ENCODE measurements at places on chromosomes 11 and 22.

DNA sequence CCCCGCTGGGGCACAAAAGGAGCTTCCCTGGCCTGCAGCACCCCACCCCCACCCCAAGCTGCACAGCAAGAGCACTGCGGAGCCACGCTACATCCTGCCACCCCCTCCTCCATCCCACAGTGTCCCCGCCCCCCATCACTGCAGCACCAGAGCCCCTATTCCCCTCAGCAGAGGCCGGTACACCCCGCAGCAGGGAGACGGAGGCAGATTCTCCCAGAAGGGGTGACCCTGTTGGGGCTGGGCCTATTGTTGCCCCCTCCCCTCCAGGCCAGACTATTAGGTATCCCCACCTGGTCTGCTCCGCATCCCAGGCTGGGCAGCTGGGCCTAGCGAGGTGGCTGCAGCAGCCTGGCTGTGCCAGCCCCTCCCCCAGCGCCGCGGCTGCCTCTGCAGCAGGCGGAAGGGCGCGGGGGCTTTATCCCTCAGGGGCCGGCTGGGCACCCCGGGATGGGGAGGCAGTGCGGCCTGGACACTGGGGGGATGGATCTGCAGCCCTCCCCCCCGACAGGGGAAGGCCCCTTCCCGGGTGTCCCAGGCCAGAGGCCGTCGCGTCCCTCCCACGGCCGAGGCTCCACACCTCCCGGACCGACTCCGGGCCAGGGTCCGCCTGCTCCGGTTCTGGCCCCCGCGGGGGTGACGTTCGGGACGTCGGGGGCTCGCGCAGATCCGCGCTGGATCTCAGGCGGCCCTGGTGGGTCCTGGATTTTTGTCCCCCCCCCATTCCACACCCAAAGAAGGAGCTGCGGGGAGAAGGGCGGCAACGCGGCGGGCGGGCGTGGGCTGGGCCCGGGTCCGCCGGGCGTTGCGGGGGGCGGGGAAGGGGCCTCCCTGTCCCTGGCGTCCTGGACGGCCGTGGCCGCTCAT lies 943 bp downstream of the DUSP8 start:
- DNase-seq, result no peak

DNA sequence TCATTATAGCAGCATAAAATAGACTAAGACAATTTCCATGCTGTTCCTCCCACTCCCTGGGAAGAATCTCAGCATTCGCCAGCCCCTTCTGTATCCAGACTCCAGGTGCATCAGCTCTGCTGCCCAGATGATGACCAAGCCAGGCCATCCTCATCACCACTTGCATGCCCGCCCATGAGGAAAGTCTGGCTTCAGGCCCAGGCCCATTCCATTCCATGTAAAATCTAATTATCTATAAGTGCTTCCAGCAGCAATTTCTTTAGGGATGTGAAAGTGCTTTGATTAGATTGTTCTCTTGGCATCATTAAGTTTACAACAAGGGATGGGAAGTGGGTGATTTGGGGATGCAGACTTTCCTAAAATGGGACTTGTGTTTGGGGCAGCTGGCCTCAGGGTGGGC lies 100.3 kb downstream of the INSC start:
- DNase-seq, result no peak

- DNase-seq, result no peak
Observed at GRCh38 chr11:44024977-44025376, 22.8 kb upstream of the ACCSL start.

DNA sequence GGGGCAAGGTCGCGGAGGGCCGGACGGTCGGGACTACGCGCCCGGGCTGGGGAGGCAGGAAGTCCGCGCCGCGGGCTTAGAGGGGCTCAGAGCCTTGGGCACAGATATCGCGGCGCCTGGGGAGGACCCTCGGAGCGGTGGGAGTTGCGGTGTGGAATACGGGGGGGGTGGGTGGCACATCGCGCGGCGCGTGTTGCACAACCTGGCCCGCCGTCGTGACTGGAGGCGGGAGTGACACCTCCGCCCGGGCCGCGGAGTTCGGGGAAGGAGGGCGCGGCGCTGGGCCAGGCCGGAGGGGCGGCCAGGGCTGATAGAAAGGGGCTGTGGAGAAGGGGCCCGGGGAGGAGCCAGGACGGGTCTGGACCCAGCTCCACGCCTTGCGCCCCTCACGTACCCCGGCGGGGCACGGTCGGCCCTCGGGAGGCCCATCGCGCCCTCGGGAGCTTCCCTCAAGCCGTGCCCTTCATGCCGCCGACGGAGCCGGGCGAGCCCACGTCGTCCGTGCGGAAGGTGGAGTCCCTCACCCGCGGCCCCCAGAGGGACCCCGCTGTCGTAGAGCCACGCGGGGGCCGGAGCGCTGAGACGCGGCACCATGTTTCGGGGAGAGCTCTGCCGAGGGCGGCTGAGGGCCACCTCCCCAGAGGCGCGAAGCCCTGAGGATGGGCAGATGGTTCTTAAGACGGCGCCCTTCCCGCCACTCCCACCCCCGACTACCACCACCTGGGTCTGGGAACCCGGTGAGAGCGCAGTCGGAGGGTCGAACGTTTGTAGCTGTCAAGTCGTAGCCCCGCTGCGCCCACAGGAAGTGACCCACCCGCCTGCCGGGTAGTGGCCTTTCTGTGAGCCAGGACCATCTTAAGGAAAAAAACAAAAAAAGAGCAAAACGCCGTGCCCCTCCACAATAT lies 729 bp downstream of the IL17RA start:
- no peak for DNase-seq

DNA sequence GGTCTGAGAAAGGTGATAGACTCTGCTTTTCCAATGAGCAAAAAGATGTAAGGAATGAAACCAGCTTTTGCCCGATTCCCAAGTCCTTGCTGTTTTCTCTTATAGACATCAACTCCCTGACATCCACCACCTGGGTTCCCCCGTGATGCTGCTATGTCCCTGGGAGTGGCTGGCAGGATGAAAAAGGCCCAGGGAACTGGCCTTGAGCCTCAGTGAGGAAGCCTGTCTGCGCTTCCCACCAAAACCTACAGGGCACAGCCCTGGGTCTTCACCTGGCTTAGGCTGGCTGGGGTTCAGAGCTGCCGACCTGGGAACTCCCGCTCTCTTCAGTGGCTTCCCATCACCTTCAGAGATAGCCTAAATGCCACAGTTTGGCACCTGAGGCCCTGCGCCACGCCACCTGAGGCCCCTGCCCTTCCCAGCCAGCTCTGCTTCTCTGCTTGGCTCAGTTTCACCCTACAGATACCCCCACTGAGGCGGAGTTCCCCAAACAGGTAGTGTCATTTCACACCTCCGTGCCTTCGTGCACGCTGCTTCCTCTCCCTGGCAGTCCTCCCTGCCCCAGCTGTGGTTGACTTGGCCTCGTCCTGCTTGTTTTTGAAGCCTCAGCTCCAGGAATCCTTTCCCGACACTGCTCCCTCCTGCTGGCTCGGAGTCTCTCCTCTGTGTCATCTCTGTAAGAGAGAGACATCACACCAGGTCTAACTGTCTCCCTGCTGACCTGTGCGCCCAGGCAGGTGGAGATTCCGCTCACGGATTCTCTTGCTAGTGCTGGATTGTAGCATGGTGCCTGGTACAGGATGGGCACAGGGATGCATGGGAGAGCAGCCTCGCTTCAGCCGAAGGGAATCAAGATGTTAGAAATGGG lies 10.7 kb downstream of the SLC37A2 start:
- DNase-seq, result no peak

DNA sequence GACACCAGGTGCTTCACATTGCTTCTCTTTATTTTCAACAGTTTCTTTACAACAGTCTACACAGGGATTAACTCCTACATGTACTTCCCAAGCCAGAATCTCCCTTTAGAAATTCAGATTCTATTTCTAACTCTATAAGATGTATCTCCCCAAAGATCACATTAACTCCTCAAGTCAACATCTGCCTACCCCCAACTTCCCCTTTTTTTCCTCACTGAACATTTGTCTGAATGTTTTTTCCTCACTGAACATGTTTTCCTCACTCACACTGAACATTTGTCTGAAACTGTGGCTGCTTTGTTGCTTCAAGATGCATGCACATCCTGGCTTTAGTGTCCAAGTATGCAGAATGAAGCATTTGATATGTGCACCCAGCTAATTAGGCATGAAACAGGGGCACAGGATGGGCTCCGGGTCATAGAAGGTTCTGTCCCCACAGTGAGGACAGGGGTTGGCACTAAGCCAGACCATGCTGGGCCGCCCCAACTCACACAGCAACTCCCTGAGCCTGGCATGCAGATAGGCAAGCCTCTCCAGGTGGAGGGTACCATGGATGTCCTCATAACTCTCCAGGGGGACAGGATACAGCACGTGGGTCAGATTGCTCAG lies 11.3 kb downstream of the PRAME start:
- DNase-seq, result no peak

GRCh38 chr22:17271711-17272451 lies 52.6 kb upstream of the ADA2 start:
- no peak for DNase-seq

DNA sequence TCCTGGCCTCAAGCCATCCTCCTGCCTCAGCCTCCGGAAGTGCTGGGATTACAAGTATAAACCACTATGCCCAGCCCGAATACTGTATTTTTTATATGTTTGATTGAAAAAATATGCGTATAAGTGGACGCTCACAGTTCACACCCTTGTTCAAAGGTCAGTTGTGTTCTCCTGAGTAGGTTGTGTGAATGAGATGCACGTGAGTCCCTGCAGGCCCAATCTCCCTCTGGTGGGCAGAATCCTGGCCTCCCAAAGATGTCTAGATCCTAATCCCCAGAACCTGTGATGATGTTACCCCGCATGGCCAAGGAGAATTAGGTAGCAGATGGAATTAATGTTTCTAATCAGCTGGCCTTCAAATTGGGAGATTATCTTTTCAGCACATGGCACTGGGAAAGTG lies 41.9 kb downstream of the CTTN start:
- DNase-seq, result no peak

GRCh38 chr11:1055990-1056771 lies 18.5 kb upstream of the MUC2 start:
- DNase-seq, result no peak

DNA sequence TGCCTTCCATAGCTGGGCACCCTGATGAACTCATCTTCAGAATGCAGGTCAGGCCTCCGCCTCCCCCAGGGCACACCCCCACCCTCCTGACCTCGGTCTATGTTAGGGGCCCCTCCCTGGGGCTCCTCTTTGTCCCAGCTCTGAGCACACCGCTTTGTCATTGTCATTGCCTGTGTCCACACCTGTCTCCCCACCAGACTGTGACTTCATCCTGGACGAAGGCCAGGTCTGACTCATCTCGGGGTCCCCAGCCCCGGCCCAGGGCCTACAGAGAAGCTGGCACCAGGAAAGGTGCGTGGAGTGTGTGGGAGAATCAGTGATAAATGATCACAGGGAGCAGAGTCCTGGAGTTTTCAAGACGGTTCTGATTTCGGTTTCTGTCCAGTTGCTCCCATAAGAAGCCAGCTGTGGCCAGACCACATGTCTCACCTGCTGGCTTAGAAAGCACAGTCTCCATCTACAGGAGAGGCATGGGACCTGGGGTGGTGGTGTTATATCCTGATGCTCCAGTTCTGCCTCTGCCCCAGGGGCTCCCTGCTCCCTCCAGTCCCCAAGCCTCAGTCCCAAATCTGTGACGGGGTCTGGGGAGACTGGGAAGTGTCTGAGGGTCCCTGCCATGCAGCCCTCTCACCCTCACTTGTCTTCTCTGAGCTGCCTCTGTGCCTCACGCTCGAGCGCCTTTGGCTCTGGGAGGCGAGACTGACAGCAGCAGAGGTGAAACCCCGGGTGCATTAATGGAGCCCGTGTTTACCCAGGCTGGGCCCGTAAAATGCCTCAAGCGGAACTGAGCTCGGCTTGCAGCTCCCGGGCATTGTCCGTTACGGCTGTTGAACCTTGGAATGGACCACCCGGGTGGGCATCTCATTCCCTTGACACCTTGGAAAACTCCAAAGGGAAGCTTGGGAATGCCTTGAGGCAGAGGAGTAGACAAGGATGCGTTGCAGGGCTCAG lies 85.5 kb upstream of the WNT11 start:
- DNase-seq, result no peak

DNA sequence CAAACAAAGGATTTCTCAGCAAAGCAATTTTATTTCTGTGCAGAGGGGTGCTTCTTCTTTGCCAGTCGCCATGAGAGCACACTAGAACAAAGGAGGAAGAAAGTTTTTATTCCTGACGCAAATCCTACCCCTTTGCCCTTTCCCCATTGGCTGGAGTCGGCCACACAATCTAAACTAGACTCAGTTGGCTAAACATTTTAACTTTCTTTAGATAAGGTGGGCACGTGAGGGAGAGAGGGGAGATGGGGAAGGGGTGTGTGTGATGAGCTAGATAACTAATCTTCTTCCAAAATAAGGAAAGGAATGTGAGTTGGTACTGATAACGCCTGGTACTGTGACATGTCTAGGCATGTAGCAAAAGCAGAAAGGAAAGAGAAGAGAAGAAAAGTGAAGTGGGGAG lies 626 bp downstream of the TRIM22 start:
- no peak for DNase-seq

DNA sequence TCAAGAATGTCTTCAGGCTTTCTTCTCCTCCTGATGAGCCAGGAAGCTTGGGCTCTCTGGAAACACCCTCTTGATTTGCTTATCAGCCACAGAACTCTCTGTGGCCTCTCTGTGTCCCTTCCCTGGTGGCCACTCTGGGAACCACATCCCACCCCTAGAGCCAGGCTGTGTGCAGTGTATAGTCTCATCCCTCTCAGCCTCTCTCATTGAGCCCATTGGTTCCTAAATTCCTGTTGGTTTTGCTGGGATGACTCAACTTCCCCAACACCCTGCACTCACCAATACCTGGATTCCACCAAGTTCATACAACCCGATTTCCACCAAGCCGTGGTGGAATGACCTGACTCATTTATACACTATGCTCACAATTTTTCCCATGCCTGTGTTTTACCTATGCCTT lies 5.2 kb downstream of the IRAG1 start:
- DNase-seq, result no peak

- no peak for DNase-seq
Observed at GRCh38 chr22:43155789-43156188, 4.4 kb downstream of the TSPO start.

- DNase-seq, result no peak
Observed at GRCh38 chr11:107962181-107962580, 33.9 kb downstream of the RAB39A start.

GRCh38 chr11:124277804-124278203 lies 21.6 kb downstream of the OR8G5 start:
- DNase-seq, result no peak

- DNase-seq, result no peak
Observed at GRCh38 chr22:46187862-46188261, 37.5 kb downstream of the PPARA start.

DNA sequence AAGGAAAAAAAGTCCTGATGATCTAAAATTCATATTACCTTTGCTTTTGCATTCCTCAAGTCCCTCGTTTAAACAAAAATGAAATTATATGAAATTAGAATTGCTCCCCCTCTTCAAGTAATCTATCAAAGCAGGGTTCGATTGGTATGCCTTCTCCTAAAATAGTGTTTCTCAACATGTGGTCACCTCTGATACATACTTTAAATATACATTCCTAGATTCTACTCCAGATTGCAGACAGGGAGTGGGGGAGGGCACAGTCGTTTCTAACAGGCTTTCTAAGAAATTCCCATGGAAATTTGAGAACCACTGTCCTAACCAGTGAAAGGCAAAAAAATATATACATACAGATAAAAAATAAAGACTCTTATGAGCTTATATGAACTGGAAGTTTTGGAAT lies 22.6 kb upstream of the IRAG1 start:
- no peak for DNase-seq

Measured in activated T-helper 1 cell treated with anti-CD3 and anti-CD28 coated beads, Interleukin-2, amount 50 U/mL, for 16 hours (primary cell).